ENCODE measurements at places on chromosomes 4 and X.
A peak's percentile ranks its signal among the peaks of the same experiment; 100 is the strongest.

GRCh38 chr4:41882625-41883347 is 52.4 kb upstream of the TMEM33 start:
- DNase-seq: peak; percentile 4

GRCh38 chr4:110510277-110510676 is 34.3 kb downstream of the ENPEP start:
- no peak for DNase-seq

GRCh38 chr4:138838251-138838650 is 177.3 kb upstream of the NOCT start:
- no peak for DNase-seq

DNA sequence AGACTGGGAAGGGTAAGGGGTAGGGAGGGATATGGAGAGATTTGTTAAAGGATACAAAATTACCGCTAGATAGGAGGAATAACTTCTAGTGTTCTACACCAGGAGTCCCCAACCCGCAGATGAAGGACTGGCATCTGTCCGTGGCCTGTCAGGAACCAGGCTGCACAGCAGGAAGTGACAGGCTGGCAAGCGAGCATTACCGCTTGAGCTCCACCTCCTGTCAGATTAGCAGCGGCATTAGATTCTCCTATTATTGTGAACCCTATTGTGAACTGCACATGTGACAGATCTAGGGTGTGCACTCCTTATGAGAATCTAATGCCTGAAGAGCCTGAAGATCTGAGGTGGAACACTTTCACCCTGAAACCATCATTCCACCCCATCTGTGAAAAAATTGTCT is 27.9 kb upstream of the BBS7 start:
- no peak for DNase-seq

- no peak for DNase-seq
Measured at GRCh38 chrX:69046996-69047490, 118.2 kb downstream of the PJA1 start.

- no peak for DNase-seq
Measured at GRCh38 chr4:764405-765169, 59.0 kb downstream of the PCGF3 start.

DNA sequence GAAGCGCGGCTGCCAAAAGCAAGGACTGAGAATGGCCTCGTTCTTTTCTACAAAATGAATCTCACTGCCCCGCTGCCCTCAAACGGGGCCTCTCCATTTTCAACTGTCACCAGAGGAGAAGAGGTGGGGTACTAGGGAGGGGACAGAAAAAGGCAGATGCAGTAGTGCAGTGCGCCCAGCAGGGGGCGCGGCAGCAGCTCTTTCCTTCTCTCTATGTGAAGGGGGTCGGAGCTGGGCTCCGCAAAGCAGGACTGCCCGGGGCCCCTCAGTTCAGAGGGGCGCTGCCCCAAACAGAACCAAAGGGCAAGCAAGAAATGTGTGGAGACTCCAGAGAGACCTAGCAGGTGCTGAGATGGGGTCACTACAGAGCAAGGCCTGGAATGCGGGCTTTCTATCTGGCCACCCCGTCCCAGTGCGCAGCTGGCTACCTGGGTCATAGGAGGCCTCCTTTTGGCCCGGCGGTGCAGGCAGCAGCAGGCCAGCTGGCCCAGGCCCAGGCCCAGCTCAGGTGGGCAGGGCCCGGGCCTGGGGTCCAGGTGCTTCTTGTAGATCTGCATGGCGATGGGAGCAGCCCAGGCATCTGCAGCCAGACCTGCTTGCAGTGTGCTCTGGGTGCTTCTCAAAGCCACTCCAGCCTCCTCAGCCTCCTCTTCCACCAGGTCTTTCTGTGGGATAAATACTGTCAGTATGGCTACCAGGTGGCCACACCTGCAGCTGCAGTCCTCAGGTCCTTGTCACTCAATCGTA is 5.9 kb downstream of the IRAK1 start:
- DNase-seq: peak; percentile 30

DNA sequence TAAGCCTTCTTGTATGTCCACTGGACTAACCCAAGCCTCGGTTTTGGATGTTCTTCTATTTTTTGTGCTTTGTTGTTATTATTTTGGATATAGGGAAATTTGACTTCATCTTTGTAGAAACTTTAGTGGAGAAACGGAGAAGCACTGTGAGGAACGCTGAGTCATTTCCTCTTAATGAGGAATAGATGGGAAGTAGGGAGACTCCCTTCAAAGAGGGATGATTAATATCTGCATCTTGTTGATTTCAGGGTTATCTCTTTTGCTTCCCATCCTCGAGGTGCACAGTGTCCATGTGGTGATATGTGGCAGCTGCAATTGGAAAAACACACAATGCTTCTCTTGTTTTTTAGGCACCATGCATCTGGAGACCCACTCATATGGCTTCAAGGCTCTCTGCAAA is 1147.9 kb downstream of the NLGN4X start:
- DNase-seq: no peak

DNA sequence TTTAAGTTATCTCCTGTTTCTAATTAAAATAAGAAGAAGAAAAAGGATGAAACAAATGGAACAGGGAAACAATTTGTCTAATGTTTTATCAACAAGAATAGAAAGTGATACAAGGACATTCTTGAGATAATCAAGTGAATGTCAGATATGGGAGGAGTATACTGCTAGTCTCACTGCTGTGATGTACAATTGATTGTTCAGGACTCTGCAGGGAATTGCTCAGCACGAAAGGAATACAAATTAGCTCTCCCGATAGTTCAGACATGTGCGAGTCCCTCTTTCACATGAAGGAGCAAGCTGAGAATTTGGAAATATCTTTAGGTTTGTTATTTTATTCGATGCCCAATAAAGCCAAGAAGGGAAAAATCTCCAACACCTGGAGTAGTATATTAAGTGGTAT is 57.3 kb upstream of the FSTL5 start:
- DNase-seq: no peak

DNA sequence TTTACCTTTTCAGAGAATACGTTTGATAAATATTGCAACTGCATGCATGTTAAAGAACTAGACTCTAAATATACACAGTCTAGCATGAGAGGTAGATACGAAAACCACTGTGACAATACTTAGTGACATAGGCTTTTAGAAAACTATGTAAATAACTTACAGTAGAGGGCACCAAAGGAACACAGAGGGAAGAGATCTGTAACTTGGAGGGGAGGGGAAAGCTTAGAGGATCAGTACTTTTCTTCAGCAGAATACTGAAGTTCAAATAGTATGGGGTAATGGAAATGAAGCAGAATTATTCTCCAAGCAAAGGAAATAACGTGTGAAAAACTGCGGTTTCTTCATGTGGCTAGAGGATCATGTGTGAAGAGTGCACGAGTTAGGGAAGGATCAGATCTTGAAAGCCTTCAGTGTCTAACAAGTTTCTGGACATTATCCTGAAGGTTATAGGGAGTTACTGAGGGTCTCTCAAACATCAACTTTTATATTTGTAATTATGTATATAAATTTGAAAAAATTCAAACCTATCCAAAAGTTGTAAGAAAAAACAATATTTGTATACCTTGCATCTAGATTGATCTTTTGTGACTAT is 264.3 kb downstream of the NPFFR2 start:
- no peak for DNase-seq

GRCh38 chr4:157423526-157424020 is 203.0 kb downstream of the GRIA2 start:
- DNase-seq: no peak

- no peak for DNase-seq
Measured at GRCh38 chr4:116143198-116143597, 942.2 kb downstream of the TRAM1L1 start.

GRCh38 chr4:70158576-70158975 is 4.5 kb downstream of the PRR27 start:
- DNase-seq: no peak

DNA sequence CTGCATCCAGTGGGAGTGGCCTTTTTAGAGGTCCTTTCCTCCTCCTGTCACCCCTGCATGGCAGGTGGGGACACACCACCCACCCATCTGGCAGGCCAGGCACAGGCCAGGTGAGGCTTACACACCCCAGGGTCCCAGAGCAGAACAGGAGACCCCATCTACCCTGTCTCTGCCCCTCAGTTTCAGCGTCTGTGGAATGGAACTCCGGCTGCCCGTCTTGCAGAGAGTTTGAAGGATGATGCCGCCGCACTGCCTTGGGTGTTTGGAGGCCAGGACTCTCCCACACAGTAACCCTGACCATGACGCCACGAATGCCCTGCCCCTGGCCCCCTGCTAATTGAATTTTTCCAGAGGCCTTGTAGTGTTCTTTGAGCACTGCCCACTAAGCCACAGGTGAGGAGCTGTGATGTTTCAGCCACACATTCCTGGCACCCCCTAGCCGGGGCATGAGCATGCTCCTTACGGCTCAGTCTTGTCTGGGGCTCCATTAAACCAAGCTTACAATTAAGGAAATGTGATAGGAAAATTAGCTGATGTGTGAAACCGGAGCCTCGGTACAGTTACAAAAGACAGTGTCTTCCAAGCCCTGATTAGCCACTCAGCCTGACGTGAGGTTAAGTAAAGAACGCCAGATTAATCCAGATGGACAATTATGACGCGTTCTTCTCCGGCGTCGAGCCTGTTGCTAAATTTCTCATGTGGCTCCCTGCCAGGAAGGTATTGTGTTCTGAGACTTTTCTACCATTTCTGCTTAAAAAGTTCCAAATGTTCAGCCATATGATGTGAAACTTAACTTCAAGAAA is 39.3 kb downstream of the HMX1 start:
- no peak for DNase-seq

DNA sequence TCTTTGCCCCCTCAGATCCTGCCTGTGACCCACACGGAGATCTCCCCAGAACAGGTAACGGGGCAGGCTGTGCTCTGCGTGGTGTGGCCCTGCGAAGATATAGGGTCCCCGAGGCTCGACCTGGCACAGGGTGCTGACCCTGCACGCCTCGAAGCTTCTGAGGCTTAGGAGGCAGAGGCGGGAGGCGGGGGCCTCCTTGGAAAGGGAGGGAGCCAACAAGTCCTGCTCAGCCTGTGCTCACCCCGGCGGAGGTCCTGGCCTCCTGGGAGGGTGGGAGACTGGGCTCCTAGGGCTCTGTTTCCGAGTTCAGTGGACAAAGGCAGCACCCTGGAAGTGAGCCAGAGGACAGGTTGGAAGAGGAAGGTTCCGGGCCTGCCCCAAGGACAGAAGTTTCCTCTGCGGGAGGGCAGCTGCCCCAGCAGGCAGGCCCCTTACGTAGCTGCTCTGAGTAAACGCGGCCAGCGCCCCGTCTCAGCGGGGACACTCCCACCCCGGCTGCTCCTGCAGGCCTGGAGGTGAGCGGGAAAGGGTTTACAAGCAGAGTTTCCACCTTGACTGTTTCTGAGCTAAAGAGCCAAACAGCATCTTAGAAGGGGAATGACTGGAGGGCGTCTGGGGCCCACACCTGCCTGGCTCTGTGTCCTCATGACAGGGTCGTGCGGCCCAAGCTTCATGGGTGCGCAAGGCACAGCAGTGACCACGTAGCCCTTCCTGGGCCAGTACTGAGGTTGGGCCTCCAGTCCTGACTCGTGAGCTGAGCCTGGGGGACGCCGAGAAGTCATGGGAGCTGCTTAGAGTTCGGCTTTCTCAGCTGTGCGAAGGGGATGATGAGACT is 16.1 kb downstream of the TMEM175 start:
- no peak for DNase-seq

- DNase-seq: no peak
Measured at GRCh38 chr4:3315566-3315965, 22.7 kb downstream of the RGS12 start.

- no peak for DNase-seq
Measured at GRCh38 chrX:5829469-5829868, 399.2 kb downstream of the NLGN4X start.

DNA sequence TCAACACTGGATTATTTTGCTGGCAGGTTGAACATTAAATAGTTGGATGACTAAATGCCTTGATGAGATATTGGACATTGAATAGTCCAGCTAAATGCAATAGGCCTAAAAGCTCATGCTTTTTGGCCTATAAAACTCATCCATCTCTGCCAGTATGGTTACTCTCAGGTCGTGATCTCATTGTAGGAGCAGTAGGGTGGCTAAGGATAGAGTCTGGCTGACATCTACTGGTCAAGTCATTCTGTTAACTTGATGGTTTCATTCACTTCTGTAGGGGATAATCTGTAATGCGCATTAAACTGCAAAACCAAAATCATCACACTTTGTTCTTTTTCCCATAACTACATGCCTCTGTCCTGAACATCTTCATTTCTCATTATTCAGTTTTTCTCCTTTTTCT is 227.0 kb downstream of the DKK2 start:
- DNase-seq: no peak

DNA sequence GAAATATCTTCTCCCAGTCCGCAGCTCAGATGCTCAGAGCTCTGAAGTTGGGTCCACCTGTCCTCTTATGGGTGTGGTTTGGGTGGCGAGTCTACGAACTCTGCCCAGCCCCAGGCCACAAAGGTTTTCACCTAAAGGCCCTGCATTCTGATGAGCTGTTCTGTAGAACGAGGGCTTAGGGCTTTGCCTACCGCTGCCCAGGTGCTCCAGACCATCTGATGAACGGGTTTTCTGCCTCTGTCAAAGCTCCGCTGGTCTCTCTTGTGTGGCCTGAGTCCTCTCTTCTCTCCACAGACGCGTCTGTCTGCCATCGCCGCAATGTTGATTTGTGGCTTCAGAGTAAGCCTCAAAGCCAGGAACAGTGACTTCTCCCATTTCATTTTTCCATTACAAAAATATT is 28.4 kb upstream of the CPLX1 start:
- DNase-seq: no peak

DNA sequence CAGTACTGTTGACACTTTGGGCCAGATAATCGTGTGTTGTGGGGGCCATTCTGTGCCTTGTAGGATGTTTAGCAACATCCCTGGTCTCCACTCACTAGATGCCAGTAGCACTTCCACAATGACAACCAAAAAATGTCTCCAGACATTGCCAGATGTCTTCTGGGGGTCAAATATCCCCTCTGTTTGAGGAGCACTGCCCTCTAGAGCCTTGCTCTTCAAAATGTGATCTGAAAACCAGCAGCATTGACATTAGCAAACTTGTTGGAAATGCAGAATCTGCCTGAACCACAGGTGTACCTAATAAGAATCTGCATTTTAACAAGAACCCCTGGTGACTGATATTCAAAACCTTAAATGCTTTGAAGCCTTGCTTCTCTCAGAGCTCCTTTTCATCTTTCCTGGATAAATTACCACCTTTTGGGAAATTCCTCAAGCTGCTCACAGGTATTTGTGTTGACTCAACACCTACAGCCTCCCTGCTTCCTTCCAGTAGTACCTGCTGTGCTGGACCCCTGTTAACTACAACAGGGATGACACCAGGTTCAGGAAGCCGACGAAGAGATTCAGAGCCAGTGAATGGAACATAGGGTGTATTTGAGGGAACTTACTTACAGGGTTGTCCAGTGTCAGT is 459.0 kb upstream of the NR3C2 start:
- no peak for DNase-seq

- no peak for DNase-seq
Measured at GRCh38 chr4:10977534-10977933, 293.0 kb upstream of the CLNK start.

DNA sequence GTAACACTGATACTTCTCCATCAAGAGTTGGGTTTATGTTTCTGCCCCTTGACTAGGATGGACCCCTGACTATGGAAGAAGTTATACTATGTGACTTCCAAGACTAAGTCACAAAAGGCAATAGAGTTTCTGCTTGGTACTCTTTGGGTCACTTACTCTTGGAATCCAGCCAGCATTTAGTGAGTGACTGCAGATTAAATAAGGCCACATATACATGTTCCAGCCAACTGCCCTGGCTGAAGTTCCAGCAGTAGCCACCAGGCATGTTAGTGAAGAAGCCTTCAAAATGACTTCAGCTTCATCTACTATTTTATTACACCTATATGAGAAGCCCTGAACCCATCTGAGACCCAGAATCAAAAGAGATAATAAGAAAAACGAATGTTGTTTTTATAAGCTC is 524.0 kb downstream of the DMD start:
- no peak for DNase-seq

- no peak for DNase-seq
Measured at GRCh38 chr4:18880871-18881270, 859.3 kb upstream of the LCORL start.

- DNase-seq: no peak
Measured at GRCh38 chr4:112982680-112983079, 66.8 kb upstream of the ANK2 start.
